ENCODE measurements at places on chromosomes 3 and 15.

DNA sequence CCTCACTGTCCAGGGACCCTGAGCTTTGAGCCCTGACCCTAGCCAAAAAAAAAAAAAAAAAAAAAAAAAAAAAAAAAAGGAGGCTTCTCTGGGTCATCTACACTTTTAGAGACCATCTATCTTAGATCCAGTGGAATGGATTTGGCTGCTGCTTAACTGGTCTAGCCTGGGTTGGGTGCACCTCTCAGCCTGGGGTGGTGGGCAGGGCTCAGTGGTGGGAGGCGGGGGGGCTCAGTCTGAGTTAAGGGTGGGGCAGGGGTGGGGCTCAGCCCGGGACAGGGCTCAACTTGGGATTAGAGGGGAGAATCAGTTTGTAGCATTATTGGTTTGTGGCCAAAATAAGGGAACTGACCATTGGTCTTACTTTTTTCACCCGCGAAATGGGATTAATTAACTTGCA is 139.2 kb downstream of the TPRA1 start:
- no peak for DNase-seq

GRCh38 chr3:46408853-46409252 is 1.8 kb downstream of the CCRL2 start:
- no peak for DNase-seq

DNA sequence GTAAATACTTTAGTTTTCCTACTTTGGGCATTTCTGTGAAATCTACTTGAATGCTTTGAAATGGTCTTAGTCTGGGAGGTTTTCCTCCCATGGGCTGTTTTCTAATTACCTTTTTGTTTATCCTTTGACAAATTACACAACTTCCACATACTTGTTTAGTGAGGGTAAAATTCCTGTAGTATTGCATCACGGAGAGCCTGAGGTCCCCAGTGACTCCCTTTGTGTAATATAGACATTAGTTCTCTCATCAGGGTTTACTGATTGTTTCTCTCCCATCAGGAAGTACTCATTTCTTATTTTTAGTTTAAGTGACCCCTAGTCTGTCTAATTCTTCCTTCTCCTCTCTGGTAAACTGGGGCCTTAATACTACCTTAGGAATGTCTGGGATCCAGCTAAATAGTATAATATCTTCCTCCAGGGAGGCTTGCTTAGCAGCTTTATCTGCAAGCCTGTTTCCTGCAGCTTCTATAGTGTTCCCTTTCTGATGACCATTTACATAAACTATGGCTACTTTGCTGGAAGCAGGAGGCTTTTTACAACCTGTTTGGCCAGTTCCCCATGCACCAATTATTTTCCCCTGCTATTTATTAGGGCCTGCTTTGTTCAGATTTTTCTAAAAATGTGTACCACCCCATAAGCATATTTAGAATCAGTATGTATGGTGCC is 87.2 kb upstream of the XCR1 start:
- no peak for DNase-seq

DNA sequence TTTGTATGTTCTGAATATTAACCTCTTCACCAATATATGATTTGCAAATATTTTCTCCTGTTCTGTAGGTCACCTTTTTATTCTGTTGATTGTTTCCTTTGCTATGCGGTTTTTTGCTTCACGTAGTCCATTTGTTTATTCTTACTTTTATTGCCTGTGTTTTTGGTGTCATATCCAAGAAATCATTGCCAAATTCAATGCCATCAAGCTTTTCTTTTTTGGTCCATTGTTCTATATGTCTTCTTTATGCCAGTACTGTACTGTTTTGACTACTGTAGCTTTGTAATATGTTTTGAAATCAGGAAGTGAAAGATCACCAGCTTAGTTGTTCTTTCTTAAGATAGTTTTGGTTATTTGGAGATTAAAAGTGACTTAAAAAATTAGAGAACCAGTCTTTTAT is 4.2 kb downstream of the PARP15 start:
- DNase-seq: no peak

DNA sequence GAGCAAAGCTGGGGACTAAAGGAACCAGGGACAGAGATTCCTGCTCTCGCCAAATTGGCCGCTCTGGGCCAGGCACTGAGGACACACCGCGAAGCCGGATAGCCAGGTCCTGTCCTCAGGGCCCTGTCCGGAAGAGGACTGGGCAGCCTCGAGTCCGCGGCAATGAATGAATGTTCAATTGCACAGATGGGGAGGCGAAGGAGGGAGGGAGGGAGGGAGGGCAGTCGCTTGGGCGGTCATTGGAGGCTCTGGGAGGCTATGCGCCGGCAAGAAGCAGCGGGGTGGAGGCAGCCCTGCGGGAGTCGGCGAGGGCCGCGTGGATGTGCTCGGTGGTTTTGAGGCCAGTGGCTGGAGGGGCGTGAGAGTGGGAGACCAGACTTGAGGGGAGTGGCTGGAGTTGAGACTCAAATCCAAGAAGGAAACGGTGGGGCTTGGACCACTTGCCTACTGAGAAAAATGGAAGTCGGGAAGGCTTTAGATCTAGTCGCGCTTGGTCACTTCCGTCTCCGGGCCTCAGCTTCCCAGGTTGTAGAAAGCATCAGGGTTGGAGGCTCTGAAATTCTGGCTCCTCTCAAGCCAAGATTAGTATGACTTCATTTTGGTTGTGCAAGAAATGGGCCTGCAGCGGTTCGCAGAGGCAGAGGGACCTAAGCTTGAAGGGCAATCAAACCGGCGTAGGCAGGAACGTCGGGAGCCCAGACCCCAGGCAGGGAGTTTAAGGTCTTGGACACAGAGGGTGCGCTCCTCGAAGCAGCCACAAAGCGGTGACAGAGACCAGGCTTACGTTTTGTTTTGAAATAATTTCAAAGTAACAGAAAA is 21.1 kb upstream of the PLXND1 start:
- DNase-seq: peak; percentile 83
